ENCODE measurements at places on chromosomes 7 and 10.

- no peak for DNase-seq
Observed at GRCh38 chr7:67912437-67912836, 915.8 kb downstream of the TYW1 start.

DNA sequence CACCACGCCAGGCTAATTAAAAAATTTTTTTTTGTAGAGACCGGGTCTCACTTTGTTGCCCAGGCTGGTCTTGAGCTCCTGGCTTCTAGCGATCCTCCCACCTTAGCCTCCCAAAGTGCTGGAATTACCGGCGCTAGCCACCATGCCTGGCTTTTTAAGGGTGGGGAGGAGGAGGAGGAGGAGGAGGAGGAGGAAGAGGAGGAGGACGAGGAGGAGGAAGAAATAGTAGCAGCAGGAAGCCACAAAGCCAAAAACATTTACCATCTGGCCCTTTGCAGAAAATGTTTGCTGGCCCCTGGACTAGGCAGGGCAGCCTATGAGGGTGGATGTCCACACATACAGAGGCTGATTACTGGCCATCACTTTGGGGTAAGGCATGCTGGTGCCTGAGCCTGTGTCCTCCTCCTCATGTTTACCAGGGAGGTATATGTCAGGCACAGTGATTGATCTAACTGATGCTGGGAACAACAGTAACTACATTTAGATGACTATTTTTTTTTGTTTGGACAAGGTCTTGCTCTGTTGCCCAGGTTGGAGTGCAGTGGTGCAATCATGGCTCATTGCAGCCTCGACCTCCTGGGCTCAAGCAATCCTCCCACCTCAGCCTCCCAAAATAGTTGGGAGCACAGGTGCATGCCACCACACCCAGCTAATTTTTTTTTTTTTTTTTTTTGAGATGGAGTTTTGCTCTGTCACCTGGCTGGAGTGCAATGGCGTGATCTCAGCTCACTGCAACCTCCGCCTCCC is 122.1 kb downstream of the HIP1 start:
- DNase-seq, result no peak

GRCh38 chr7:6022707-6023106 is 8.5 kb upstream of the ANKRD61 start:
- no peak for DNase-seq

GRCh38 chr7:129008645-129009414 is 46.1 kb downstream of the TNPO3 start:
- no peak for DNase-seq

GRCh38 chr10:132610071-132610701 is 72.6 kb downstream of the INPP5A start:
- no peak for DNase-seq

DNA sequence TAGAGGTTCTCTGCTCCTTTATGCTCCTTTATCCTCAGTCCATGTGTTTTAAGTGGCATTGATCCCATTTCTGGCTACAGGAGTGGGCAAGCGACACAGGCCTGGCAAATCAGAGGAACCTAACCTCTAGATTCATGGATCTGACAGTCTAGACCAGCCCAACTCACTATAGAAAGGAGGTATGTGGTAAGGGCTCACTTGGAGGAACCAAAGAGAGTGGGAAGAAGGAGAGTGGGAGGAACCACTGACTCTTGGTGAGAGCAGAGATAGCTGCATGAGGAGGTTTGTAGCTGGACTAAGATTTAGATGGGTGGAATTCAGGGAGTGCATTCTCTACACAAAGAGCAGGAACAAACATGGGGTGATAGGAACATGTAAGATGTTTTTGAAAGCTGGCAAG is 11.6 kb upstream of the FRAT1 start:
- DNase-seq, result no peak

DNA sequence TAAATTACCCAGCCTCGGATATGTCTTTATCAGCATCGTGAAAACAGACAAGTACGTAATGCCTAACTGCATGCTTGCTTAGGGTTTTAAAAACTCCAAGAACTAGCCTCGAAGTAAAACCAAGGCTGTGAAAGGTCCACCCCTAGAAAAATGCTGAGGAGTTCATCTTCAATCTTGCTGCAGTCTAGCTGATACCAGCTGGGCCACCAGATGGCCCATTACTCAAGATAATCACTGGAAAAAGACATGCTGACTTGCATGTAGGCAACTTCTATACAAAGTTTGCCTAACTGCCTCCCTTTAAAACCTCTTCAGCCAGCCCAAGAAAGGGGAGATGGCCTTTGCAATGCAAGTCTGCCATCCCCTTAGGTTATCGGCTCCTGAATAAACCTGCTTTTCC is 614.1 kb downstream of the GALNT17 start:
- DNase-seq, result no peak

GRCh38 chr10:12466704-12467305 is 117.5 kb downstream of the CAMK1D start:
- DNase-seq, result no peak

DNA sequence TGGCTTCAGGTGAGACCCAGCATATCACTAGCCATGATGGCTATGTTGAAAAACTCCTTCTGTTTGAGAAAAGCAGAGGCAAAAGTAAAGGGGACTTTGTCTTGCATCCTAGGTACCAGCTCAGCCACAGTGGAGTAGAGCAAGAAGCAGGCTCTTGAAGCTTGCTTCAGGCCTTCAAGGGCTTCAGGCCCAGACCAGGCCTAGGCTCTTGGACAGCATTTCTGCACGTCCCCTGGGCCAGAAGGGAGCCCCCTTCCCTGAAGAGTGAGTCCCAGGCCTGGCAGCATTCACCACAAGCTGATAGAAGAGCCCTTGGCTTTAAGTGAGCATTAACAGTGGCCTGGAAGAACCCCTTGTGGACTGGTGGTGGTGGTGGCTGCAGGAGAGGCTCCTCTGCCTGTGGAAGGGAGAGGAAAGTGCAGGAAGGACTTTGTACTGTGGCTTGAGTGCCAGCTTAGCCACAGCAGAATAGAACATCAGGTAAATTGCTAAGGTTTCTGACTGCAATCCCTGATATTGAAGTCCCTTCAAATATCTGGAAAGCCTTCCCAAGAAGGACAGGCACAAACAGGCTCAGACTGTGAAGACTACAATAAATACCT is 28.1 kb upstream of the FAM171A1 start:
- no peak for DNase-seq

- DNase-seq, result no peak
Observed at GRCh38 chr7:134943785-134944400, 42.4 kb upstream of the AGBL3 start.

DNA sequence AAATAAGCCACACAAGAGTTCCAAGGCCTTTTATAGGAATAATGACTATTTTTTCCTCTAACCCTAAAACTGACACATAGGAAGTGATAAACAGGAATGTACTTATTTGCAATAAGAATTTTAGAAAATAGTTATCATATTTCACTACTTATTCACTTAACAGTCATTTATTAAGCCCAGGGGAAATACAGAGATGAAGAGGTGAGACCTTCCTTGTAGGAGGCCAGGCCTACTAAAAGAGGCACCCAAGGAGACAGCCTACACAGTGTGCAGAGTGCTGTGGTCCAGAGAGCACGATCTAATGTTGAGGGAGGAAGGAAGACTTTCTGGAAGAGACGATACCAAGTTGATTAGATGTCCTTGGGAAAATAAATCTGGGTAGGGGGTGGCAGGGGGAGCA is 45.0 kb upstream of the PPP1R3C start:
- DNase-seq, result no peak

GRCh38 chr10:30985512-30985911 is 46.2 kb downstream of the ZNF438 start:
- DNase-seq, result no peak

DNA sequence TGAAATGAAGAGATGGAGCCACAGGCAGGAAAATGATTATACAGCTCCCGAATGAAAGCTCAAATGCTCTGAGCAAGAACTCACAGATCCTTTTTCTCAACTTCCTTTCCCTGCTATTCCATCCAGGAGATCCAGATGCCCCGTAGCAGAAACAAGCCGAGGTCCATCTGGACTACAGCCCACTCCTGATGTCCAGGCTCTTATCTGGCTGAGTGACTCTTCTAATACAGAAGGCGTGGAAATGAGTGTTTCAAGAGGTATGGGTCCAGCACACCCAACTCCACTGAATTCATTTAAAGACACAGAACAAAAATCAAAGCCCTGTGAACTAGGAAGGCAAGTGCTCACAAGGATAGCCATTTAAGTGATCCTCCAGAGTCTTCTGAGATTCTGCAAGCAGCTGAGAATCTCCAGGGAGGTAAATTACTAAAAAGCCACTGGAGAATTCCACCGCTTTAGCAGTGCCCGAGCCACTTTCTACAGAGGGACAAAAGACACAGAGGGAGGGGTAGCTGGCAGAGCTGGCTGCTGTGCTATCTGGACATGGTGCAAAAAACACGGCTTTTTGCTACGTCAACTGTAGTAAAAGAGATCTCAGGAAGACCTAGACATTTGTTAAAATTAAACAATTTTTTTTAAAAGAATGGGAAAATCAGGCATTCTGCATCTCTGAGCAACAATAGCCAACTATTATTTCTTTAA is 24.5 kb downstream of the FAM171A1 start:
- no peak for DNase-seq

DNA sequence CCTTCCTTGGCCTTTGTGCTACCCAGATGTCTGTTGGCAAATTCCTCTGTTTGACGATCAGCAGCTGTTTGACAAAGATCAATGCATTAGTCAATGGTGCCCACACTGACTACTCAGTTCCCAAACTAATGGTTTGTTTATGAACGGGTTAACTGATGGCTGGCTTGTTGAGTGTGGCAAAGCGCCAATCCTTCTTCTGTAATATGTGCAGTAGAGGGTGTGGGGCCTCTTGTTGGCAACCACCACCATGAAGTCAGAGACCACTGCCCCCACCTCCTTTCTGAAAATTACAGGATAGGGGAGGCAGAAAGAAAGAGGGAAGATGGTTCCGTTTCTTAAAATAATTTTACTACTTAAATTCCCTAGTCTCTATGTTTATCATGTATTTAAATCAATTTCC is 2.6 kb upstream of the PLCE1 start:
- no peak for DNase-seq

DNA sequence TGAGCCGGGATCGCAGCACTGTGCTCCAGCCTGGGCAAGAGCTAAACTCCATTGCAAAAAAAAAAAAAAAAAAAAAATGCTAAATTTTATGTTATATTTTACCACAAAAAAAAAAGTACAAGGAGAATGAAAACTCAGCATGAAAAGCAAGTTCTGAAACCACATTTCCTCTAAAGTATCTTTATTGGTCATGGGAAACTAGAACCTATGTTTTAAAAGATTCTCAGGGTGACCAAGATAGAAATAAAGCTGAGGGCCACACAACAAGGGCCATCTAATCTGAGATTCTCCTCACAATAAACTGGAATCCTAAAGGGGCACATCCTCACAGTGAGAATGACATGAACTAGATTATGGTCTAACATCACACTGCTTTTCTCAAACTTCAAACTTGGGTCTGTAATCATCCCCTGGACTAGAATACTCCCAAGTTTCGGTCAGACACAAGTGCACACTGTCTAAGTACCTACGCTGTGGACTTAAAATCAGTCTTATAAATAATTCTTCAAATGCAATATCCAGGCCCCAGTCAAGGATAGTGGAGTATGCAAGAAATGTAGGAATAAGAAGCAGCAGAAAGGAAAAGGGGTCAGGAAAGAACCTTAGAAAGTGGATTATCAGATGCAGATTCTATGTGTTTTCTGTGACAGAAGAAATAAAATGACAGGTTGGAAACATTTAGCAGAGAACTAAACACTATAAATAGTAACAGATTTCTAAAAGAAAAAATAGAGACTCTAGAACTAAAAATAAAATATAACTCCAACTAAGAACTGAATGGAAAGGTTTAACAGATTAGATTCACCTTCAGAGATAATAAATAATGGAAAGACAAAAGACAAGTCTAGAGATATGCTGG is 49.9 kb downstream of the COA1 start:
- DNase-seq, result no peak

DNA sequence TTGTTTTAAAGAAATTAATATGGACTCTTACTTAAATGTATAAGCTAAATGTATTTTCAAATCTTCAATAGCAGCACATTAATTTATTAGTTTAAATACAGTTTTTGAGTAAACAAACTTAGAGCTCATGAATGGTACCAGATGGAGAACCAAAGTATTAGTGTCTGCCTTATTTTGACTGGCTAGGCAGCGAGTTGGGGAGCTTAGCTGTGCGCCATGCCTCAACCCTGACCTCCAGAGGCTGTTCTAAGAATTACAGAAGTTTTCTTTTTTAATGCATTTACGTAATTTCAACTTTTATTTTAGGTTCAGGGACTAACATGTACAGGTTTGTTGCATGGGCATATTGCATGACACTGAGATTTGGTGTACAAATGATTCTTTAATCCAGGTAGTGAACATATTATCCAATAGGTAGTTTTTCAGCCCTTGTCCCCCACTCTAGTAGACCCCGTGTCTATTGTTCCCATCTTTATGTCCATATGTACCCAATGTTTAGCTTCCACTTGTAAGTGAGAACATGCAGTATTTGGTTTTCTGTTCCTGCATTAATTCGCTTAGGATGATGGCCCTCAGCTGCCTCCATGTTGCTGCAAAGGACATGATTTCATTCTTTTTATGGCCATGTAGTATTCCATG is 166.8 kb downstream of the IQUB start:
- DNase-seq, result no peak

DNA sequence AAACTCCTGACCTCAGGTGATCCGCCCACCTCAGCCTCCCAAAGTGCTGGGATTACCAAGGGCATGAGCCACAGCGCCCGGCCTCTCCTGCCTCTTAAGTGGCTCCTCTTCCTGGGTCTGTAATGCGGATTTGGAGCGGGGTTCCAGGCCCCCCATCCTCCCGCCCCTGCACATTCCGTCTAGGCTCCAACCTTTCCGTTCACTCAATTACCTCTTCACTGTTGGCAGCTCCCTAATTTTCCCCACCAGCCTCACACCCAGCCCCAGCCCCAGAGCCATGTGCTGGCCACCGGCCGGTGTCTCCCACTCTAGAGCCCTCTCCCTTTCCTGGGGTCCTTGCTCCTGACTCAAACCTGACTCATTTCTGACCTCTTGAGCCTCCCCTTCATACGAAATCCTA is 16.6 kb downstream of the ASB13 start:
- DNase-seq, result no peak

DNA sequence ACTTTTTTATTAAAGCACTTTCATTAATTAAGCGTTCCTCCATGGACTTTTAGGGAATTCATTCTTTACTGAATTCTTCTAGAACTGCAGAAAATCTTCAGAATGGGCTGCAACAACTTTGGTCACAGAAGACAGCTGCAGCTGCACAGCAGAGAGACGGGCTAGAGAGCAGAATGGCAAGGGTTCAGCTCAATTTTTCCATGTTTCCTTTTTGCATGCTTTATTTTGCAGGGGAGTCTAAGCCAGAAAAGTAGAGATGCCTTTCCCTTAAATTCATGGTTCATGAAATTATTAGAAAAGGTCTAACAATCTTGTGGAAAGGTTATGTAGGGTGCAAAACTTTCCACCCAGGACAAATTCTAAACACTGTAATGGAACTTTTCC is 15.4 kb upstream of the ANKRD1 start:
- no peak for DNase-seq

DNA sequence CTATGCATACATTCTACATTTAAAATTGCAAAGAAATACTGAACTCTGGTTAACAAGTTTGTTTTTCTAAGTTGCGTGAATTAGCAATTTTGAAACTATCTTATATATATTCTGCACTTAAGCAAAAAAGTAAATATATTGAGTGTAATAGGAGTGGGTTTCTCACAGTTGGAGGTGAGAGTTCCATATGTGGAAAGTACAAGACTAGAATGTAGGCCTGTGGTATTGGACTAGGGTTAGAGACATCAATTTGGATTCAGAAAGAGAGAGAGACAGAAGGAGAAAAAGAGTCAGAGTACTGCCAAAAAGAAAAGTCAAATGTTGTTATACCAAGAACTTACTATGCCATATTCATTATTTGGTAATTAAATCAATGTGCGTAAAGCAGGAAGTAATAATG is 47.3 kb upstream of the ITGB8 start:
- DNase-seq, result no peak
